ENCODE measurements at places on chromosomes 12 and 14.

DNA sequence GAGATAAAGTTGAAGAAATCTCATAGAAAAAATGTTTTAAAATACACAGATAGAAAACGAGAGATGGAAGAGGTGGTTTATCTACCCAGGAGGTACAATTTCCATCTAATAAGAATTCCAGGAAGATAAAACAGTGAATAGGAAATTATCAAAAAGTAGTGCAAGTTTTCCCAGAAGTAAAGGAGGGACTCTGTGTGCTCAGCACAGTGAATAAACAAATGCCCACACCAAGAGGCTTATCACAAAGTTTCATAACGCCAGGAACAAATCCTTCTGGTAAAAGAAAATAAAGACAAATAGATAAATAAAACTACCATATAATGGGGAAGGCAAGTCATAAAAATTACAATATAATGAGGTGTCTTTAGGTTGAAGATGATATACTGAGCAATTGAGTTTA, 179.0 kb downstream of the SLC41A2 start:
- no peak for DNase-seq

DNA sequence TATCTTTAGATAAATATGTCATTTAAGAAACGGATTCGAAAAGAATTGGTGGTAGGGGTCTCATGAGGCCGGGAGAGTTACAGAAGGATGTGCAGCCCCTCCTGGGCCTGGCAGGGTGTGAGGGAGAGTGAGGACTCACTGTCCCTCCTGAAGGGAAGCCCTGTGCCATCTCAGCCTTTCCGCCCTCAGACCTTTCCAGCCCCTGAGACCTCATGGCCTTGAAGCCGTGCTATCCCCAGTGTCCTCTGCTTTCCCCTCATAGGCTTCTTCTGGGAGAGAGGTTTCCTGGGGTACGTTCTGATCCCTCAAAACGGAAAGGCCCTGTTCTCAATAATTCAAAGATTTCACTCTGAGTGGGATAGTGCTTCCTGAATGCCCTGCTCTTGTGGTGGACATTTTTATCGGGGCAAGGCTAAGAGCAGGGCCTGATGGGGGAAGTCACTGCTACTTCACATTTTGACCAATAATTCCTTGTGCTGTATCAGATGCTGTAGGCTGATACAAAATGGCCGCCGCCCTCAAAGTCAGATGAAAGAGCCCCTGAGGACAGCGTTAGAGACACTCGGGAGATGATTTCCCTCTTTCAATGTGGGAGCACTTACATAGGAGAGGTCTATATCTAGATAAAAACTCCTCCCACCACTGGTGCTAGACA, 1.3 kb downstream of the CD4 start:
- no peak for DNase-seq

DNA sequence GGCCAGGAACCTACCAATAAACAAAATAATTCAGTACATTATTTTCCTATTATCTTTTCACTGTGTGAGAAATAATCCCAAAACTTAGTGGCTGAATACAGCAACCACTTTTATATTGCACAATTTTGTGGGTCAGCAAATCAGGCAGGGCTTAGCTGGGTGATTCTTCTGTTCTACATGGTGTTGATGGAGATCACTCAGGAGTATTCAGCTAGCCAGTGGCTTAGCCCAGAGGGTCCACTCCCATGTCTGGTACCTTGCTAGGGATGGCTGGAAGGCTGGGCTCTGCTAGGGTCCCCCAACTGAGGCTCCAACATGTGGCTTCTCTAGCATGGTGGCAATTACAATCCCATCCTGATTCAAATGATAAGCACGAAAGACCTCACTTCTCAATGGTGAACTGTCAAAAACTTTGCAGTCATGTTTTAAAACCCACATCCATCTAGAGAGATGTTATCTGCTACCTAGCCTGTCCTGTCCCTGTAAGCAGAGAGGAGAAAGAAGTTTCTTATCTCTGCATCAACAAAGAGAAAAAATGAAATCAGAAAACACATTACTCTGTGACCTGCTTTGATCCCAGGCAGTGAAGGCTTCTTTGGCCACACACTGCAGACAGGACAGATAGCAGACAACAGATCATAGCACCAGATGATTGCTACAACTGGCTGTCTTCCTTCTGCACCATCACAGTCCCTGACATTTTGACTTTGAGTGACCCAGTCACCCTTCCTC, 51.0 kb upstream of the MYL2 start:
- DNase-seq = no peak

DNA sequence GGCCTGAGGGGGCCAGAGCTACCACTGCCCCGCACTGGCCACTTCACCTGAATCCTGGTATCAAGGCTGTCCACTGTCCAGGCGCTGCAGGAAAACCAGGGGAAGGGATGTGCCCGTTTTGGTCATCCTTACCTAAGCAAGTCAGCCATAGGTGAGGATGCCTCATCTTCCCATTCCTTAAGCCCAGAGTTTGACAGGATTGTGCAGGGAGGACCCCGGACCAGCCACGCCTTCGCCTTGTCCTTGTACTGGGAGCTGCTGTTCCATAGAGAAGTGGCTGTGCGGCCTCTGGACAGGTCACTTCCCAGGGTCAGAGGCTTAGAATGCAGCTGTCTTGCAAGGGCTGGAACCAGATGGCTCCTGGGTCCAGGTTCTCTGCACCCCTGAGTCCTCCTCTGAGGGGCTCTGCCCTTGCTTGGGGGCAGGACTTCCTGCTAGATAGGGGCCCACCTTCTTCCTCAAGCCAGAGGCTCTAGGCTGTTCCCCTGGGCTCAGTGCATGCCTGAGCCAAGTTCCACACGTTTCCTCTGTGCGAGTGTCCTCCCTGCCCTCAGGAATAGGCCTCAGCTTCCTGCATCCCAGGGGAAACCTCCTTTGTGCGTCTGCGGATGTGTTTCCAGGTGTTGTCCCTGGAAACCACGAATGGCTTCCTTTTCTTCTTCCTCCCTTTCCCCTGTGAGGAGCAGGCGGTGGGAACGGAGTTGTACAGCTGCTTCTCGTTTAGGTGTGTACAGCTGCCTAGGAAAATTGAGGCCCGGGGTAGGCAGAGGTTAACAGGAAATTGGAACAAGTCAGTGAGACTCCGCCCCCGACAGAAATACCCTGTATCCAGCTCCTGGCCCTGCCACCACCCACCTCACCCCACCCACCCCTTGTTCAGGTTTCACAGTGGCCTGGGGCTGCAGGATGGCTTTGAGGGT, 54.3 kb upstream of the RIN3 start:
- no peak for DNase-seq

DNA sequence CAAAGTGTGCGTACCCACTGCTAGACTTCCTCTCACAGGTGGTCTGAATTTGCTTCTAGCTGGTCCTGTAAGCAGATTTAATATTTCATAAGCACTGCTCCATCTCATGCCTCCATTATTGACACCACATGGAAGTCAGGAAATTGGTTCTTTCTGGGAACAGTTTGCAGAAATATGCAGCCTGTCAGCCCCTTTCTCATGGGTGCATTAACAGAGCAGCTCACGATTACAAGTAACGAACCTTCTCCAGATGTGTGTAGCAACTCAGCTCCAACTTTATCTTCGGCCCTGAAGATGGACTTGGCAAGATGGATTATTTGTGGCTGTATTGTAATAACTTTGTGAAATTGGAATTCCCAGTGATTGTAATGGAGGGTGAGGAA, 214.5 kb upstream of the DDHD1 start:
- DNase-seq = no peak

GRCh38 chr14:76672123-76672522, 89.1 kb upstream of the VASH1 start:
- no peak for DNase-seq

DNA sequence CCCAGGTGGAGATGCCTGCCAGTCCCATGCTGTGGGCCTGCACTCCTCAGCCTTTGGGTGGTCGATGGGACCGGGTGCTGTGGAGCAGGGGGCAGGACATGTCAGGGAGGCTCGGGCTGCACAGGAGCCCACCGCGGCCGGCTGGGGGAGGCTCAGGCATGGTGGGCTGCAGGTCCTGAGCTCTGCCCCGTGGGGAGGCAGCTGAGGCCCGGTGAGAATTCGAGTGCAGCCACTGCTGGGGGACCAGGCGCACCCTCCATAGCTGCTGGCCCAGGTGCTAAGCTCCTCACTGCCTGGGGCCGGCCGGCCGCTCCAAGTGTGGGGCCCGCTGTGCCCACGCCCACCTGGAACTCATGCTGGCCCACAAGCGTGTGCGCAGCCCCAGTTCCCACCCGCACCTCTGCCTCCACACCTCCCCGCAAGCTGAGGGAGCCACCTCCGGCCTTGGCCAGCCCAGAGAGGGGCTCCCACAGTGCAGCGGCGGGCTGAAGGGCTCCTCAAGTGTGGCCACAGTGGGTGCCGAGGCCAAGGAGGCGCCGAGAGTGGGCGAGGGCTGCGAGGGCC, 49.6 kb downstream of the DACT1 start:
- DNase-seq = no peak

DNA sequence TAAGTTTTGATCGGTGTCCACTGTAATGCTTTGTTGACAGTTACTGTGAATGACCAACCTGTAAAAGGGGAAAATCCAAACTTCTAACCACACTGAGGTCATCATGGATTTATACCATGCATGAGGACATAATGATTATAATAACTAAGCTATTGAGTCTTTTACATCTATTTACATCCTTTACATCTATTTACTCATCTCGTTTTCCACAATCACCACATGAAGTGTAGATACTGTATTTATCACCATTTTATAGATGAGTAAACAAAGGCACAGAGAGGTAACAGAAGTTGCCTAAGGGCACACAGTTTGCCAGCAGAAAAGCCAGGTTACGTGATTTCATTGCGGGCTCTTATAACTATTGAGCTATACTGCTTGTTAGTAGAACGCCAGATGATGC, 27.9 kb upstream of the EID3 start:
- no peak for DNase-seq

DNA sequence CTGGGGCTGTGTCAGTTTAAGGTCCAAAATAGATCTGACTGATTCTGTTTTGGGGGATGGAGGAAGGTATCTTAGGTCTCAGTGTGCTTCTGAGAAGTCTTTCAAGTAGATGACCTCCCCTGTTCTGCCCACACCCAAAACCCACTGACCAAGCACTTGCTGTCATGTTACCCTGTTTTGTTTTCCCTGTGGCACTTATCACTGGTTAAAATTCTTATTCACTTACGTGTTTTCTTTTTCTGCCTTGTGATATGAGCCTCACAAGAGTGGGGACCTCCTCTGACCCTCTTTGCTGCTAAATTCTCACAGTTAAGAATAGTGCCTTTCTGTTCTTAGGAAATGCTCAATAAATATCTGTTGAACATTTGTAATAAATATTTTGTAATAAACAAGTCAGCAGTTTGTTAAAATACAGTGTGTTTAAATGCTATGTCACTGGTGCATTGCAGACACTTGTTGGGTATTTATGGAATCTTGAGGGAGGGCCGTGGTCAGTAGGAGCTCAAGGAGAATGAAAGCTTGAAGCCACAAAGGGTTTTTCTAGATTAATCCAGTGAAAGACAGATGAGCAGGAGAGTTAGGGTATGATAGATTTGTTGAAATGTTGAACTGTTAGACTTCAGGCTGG, 20.9 kb downstream of the PLEKHA5 start:
- DNase-seq = no peak

GRCh38 chr14:60738843-60739508, 4.4 kb downstream of the MNAT1 start:
- DNase-seq = no peak

- DNase-seq = no peak
Observed at GRCh38 chr14:35818346-35819115, 7.6 kb upstream of the BRMS1L start.

GRCh38 chr12:132162508-132163031, 18.3 kb downstream of the NOC4L start:
- no peak for DNase-seq

GRCh38 chr12:115620816-115621215, 656.7 kb downstream of the MED13L start:
- no peak for DNase-seq

- DNase-seq = no peak
Observed at GRCh38 chr12:118063576-118064391, 2.8 kb upstream of the WSB2 start.

DNA sequence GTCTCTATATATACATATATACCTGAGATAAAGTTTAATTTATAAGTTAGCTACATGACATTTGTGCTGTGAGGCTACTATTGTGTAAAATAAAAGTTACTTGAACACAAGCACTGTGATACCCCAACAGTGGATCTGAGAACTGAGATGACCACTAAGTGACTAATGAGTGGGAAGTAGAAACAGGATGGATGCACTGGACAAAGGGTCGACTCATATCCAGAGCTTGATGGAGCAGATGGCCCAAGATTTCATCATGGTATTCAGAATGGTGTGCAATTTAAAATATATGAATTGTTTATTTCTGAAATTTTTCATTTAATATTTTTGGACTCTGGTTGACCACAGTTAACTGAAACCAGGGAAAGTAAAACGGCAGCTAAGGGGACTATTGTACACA, 908.6 kb upstream of the MDGA2 start:
- DNase-seq = no peak

- no peak for DNase-seq
Observed at GRCh38 chr12:19659086-19659485, 219.8 kb downstream of the AEBP2 start.

DNA sequence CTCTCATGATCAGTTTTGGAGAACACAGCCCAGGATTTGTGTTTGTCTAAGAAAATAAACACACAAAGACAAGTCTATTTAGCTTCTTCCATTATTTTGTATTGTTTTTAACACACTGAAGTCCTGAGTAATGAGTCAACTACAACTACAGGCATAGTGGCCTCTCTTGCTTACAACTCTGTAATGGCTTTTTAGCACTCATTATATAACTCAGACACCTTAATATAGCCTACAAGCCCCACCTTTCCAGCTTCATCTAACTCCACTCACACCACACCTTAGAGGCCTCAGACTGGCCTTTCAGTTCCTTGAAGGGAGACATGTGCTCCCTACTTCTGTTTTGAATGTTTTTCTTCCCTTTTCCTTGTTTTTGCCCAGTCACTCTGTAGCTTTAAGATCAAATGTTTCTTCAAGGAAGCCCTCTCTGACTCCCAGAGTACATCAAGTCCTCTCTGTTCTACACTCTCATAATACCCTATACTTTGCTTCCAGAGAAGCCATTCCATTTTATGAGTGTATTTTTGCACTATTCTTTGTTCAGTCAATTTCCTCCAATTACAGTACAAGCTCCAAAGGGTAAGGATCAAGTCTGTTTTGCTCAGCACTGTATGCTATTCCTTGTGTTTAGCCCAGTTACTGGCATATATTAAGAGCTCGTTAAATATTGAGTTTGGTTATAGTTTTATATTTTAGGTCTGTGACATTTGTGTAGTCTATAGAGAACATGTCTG, 233.6 kb upstream of the ARHGAP5 start:
- DNase-seq = no peak

- no peak for DNase-seq
Observed at GRCh38 chr12:49335118-49335954, 1.7 kb downstream of the C1QL4 start.

- no peak for DNase-seq
Observed at GRCh38 chr12:2640709-2641108, 154.1 kb upstream of the FKBP4 start.

GRCh38 chr12:104291867-104292524, 11.5 kb upstream of the EID3 start:
- DNase-seq = no peak

DNA sequence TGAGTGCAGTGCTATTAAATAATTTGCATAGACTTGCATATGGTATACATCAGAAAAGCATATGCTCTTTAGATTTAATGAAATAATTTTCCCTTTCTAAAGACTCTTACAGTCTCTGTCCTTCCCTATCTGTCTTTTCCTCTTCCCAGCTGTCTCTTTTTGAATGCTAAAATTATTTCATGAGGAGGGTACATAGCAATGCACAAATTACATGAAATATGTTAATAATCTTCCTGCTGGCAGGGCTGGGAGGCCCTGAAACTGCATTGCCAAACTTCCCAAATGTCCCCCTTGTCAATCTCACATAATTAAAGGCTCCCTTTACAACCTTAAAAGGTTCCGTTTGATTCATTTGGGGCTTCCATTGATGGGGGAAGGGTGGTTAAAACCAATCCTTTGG, 22.2 kb downstream of the LLPH start:
- DNase-seq = no peak
